ENCODE measurements at places on chromosomes 11 and 22.

DNA sequence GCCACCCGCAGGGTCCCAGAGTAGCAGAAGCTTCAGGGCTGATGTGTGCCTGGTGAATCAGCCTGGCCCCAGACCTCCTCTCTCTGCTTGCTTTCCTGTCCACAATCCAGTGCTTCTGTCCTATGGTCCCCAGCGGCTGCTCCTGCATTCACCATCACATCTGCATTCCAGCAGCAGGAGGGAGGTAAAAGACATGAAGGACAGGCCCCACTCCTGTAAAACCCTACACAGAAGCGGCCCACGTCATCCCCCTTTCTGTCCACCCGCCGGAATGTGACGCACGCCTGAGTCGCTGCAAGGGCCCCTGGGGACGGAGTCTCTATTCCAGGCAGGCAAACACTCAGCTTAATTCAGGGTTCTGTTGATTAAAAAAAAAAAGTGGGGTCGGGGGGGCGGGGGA, 58.3 kb downstream of the CDKN1C start:
- no peak for DNase-seq

- no peak for DNase-seq
Observed at GRCh38 chr11:10946072-10946471, 88.2 kb upstream of the ZBED5 start.

DNA sequence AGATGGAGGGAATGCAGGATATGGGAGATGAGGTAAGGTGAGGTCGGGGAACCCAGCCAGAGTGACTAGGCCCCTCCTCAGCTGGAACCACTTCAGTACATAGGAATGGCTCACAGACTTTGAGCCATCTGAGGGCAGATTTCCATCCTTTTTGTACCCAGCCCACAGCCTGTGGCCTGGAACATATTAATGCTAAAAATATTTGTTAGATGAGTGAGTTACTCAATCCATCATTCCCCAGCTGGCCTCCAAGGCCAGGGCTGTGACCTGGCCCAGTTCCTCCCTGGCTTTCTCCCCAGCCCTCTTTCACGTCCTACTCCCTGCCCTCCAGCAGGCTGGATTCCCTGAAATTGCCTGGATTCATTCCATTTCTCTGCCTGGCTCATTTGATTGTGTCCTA, 57.2 kb upstream of the PRDM11 start:
- DNase-seq = no peak

- no peak for DNase-seq
Observed at GRCh38 chr11:117638911-117639543, 158.0 kb downstream of the DSCAML1 start.

- DNase-seq = no peak
Observed at GRCh38 chr11:72848846-72849466, 34.7 kb downstream of the ATG16L2 start.

- DNase-seq = no peak
Observed at GRCh38 chr11:10655943-10656576, 37.5 kb downstream of the IRAG1 start.

- DNase-seq = no peak
Observed at GRCh38 chr11:1223346-1224110, 662 bp downstream of the MUC5B start.

GRCh38 chr11:34439610-34440198, 970 bp downstream of the CAT start:
- no peak for DNase-seq
